ENCODE measurements at places on chromosomes 5 and 9.

DNA sequence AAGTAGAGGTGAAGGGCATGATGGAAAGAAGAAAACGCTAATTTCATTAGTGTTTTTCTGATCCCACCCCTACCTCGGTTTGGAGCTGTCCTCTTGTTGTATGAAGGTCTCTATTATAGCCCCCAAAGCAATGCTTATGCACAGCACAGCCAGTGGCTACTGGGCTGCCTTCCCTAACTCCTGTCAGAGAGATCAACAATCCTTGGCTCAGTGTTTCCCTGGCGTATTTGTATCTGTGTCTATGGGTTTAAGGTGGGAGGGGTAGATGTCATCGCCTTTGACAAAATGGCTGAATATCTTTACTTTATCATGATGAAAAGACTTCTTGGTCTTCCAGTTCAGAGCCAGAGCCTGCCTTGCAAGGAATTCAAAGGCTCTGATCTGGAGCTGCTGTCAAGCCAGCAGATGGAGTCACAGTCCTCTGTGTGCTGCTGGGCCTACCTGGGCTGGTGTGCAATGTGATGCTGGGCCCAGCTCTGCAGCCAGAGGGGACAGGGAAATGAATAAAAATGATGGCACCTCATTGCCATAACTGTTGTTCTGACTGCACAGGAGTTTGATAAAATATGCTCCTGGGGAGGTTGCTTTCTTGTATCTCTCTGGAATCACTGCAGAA is 20.1 kb upstream of the HSPA9 start:
- no peak for DNase-seq

- DNase-seq, result no peak
These were observed 27.0 kb downstream of the POU4F3 start for GRCh38 chr5:146365618-146366017.

DNA sequence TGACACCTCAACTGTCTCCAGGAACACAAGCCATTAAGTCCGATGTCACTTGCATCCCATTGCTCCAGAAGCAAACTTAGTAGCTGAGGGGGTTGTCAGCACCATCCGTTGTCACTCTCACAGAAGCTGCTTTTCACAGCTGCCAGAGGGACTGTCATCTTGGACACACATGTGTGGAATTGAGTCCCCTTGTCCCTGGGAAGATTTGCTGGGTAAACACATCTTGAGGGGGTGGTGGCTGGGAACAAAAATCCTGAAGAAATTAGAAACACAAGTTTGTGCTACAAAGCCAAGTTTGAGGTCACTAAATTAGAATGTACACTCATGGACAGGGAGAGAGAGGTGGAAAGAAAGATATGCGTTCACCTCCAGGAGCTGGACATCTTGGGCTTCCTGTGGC is 55.2 kb upstream of the ADRA1B start:
- DNase-seq, result no peak

DNA sequence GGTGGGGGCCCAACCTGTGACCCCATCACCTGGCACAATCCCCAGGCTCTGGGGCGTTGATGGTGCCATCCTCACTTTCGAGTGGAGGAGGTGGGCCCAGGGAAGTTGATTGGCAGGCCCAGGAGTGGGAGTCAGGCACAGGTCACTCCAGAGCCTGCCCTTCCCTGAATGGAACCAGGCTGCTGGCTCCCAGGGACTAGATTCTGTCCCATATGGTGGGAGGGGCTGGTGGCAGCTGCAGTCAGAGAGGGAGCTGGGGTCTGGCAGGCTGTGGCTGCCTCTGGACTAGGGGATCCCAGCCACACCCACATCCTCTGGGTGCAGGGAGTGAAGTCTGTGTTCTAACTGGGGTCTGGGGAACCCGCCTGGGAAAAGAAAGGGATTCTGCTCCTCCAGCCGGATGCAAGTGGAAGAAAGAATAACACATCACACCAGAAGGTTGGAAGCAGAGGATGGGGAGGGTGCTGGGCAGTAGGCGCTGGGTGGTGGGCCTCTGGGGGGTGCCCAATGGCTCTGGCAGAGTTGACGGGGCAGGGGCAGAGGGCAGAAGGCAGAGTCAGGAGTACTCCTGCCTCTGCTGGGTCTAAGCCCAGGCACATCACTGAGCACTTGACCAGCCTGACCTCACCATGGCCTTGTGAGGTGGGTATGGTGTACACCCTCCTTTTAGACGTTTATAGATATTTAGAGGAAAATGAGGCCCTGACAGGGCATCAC is 25.8 kb downstream of the CEL start:
- DNase-seq, result no peak

DNA sequence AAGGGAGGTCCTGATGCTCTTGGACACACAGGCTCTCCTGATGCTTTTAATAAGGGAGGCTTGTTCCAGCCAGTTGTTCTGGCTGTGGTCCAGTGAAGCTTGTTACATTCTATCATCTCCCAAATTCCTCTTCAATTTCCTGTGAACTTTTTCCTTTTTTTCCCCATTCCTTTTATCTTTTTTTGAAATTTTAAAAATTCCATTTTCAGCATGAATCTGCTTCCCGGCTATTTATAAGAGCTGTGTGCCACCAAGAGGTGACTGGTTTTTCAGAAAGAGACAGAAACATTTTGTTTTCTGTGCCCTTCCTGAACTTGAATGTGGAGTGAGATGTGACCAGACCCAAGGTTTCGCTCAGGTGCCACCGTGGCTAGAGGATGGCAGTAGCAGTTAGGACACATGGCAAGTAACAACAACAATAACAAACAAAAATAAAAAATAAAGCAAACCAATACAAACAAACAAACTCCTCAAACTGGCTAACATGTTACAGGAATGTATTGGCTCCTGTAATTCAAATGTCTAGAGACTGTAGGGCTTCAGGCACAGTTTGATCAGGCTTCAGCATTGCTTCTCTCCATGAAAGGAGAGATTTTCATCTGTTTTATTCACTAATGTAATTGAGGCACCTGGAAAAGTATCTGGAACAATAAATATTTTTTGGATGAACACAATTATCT is 121.1 kb downstream of the BOD1 start:
- peak; percentile 89 for DNase-seq

- DNase-seq, result no peak
These were observed 532.2 kb downstream of the NR2F1-AS1 start for GRCh38 chr5:93048858-93049257.

DNA sequence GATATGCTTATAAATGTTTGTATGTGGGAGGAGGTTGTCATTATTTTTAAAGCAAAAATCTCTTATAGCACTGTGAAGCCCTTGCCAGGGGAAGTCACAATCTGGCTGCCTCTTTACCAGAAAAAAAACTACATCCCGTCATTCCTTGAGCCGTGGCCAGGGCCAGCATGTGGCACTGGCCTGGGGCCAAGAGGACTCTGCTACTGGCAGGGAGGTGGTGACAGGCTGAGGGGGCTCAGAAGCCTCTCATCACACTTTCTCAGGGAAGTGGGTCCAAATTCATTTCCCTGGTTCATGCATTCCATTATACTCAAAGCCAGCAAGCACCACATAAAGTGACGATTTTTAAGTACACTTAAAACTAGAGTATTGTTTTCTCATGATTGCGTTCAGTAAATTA is 457.3 kb downstream of the ZNF608 start:
- DNase-seq, result no peak

GRCh38 chr5:169753795-169754194 is 116.7 kb downstream of the DOCK2 start:
- DNase-seq, result peak; percentile 78

DNA sequence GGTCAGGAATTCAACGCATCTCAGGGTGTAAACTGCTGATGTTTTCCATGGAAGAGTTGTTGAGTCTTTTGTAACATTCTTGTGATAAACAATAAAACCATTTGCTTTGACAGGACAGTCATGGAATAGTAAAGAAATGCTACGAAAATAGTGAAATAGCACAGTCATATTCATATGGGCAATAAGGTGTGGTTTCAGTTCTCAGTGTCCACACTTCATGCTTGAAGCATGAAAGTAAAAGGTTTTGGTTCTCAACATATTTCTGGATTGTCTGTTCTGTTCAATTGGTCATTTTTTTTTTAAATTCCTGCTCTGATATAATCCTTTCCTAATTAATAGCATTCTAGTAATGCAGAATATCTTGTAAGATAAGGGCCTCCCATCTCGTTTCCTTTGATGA is 467.6 kb upstream of the ZNF608 start:
- no peak for DNase-seq

DNA sequence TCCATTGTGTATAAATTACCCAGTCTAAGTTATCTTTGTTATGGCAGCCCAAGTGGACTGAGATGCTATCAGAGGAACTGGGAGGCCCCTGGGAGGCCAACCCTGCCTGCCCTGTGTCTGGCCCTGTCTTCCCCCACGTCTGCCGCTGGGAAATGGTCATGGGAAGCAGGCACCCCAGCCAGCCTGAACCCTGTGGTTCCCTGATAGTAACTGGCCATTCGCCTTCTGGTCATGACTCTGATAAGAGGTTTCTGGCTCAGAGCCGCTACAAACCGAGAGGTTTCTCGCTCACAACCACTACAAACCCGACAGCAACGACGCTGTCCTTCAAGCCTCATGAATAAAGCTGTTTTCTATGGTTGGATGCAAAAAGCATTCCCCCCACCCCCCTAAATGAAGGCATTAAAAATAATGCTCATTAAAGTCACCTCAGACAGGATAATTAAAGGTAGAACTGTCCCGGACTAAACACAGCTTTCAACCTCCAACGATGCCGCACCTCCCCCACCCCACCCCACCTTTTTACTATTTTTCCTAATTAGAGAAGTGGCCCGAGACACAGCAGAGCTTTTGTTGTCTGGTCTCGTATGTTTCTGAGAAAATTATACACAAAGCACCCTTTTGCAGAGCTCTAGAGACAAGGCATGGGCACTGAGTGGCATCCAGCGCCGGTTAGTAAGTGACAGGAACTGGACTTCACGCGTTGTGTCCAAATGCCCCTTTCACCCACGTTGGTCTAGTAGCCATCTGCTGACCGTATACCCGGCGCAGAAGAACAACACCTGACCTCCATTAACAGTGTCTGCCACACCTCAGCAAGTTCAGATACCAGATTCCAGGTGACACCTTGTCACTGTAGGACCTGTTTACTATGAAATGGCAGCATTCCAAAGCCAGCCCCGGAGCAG is 140.8 kb downstream of the COL23A1 start:
- DNase-seq, result no peak

DNA sequence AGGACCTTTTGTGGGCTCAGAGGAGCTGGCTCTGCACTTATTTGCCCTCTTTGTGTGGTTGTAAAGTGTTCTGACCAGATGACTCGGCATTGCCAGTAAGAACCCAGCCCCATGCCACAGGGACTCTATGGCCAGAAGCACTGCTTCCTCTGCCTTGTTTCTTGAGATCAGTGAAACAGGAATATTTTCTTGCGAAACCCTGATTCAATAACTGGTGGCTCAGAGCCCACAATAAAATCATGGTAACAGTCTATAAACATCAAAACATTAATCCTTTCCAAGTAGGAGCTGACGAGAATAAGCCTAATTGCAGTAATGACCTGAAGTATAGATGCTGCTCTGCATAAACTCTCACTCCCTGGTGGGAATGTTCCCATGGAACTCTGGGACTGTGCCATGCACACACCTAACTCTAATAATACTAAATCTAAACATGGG is 344.3 kb downstream of the ZNF608 start:
- peak; percentile 16 for DNase-seq

DNA sequence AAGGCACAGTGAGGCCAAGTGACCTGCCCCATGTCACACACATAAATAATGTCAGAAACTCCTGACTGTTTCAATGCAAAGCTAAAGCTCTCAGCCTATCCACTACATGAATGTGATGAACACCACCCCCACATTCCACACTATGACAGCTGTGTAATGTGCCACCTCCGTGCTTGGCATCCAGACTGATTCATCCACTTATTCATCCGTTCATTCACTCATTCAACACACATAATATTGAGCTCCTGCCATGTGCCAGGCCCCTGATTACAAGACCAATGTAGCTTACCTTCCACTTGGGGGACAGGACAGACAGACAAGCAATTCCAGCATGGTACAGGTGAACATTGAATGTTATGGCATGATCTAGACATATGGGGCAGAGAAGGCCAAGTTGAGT is 46.2 kb upstream of the FABP6 start:
- DNase-seq, result no peak

GRCh38 chr5:149632311-149633251 is 51.3 kb downstream of the ARHGEF37 start:
- DNase-seq, result peak; percentile 77

DNA sequence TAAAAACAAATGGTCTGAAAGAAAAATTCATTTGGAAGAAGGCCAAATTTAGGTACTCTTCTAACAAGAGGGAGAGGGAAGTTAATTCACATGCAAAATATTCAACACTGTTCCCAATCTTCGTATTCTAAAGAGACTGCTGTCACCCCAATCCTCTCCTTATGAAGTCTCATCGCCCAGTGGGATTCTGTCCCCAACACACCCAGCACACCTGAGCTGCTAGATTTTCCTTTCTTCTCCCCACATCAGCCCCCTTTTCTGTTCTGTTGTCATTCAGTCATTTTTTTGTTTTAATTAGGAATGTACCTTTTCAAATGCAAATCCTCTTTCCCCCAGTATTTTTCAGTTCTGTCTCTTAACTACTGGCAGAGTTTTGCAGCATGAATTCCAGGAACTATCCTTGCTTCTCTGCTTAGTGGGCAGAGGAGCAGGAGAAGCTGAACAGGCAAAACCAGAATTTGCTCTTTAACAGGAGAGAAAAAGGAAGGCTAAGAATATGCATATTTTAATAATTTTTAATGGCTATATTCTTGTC is 366.9 kb downstream of the MAN2A1 start:
- no peak for DNase-seq

- DNase-seq, result no peak
These were observed 64.3 kb upstream of the CAMK4 start for GRCh38 chr5:111159845-111160244.

- no peak for DNase-seq
These were observed 9.4 kb upstream of the FGFR4 start for GRCh38 chr5:177077335-177077734.

- DNase-seq, result no peak
These were observed 159.4 kb downstream of the SIL1 start for GRCh38 chr5:139038613-139039305.

DNA sequence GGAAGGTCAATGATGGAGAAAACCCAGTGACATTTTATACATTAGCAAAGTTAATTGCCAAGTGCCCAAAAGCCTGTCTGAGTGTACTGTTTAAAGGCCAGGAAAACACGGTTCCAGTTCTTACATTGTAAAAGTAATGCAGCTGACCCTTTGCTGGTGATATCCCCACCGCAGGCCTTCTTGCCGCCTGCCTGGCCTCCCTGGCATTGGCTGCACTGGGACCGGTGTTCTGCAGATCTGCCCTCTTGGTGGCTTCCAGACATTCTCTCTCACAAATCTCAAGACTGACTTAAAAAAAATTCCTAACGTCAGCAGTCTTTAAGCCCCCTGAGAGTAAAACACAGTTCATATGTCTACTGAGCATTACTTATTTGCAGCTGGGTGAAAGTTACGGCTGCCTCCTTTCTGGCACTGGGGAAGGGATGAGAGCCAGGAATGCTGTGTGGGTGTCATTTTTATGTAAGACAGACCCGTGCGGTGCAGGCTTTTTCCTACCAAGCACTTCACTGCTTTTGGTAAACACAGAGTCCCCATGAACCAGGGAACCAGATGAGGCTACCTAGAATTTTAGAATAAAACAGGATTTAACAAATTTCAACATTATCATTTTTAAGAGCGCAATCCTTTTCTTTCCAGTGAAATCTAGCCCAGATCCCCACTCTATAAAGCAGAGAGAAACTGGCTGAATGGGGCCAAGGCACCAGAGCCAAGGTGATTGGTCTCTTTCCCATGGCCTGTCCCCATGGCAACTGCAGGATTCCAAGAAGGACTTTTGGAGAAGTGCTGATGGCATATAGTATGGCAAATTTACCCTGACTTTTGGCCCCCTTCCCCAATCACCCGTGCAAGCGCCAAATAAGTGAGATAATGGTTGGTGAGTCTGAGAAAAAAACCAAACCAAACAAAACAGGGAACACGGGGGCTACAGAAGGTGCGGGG is 80.8 kb downstream of the LMNB1 start:
- DNase-seq, result peak; percentile 60
